ENCODE measurements at places on chromosomes 1 and 21.
A peak's percentile ranks its signal among the peaks of the same experiment; 100 is the strongest.

DNA sequence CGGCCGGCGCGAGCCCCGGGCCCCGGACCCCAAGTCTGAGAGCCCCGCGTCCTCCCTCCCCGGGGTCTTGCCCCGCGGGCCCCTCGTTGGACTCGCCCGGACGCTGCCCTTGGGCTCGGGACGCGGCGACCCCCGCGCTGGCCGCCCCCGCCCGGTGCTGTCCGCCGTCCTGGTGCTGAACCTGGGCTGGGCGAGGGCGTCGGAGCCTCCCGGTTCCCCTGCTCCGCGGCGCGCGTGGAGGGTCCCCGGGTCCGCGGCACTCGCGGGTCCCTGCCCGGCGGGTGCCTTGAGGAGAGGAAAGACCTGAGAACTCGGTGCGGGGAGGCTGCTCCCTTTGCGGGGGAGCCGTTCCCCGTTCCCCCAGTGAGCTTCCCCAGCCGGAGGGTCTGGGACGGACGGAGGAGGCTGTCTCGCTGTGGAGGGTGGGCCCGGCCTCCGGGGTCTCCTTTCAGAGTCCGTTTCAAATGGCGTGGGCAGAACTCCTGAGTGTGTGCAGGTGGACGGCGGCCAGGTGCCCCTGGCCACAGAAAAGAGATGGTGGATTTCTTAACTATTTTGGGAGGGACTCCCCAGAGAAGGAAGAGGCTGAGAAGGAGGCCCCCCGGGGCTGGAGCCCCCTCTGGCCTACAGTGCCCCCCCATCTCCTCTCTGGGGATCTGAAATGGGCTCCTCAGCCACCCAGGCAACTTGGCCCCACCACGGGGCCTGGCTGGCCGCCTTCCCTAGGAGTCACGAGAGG lies 595 bp downstream of the GABRD start:
- DNase-seq, result no peak

GRCh38 chr1:15820478-15820877 lies 13.0 kb upstream of the UQCRHL start:
- no peak for DNase-seq

DNA sequence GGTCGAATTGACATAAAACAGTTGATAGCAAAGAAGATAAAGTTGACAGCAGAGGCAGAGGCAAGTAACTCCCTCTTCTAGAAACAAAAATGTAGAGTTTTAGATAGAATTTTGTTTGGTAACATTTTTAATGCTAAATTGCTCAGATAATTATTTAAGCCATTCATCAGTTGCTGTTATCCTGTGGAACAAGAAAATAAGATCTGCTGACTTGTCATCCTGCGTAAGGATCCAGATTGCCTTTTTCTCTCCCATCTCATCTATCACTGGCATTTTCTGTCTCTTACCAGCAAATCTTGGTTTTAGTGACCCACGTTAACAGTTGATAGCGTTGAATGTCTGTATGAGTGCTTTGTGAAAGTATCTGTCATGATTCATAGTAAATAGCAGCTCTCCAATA lies 29.8 kb downstream of the SOAT1 start:
- no peak for DNase-seq

DNA sequence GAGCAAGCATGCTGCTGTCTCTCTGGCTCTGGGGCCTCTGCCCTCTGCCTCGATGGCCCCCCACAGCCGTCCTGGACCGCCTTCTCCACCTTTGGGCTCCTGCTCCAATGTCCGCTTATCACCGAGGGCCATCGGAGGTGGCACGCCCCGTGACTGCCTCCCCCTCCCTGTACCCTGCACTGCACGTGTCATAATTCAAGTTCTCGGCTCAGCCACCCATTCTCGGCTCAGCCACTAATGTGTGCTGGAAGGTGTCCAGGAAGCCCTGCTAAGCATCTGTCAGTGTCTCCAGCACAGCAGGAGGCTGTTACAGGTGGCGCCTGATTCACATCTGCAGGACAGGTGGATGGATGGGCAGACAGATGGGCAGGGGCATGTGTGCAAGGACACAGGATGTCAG lies 45.5 kb downstream of the TP73 start:
- DNase-seq, result no peak

DNA sequence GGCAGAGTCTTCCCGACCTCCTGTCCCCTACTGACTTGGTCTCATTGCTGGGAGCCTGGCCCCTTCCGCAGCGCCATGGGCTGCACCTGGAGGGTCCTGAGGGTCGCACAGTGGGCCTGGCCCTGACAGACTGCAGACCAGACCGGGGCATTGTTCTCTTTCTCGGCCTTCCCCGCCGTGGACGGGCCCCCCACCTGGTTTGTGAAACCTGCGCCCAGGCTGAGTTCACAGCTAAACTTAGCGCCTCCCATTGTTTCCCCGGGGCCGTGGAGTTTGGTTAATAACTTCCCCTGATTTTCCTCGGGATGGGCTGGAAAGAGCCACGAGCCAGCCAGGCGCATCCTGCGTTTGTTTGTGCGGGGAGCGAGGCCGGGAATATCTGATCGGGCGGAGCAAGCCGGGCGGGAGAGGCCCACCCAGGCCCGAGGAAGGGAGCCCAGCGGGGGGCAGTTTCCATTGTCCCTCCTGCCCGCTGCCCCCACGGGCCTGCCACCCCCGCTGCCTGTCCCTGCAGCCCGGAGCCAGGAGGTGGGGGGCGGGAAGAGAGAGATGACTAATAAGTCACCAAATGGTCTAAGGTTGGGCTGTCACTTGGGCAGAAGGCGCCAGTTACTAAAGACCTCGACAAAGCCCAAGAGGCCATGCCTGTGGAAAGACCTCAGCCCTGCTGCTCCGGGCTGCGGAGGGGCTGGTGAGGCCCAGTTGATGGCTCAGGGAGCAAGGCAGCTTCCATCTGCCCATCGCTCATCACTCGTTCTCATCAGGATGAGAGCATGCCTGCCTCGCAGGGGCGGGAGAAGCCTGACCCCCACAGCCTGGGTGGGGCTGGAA lies 39.0 kb upstream of the ARHGEF16 start:
- DNase-seq, result no peak

DNA sequence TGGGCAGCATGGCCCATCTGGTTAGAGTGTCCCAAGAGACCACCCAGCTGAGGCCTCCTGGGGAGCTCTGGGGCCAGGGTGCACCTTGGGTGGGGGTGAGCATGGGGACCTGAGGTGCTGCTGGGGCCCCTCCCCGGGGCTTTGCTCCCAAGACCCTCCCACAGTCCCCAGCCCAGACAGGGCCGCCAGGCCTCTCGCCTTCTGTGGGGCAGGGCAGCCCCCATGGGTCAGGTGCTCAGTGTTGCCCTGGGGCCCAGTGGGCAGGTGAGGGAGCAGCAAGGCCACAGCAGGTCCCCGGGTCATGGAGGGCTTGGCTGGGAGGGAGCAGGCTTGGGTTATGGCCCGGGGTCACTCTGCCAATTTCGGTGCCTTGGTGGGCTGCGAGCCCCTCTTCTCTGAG lies 24.5 kb upstream of the PEX10 start:
- DNase-seq, result no peak

DNA sequence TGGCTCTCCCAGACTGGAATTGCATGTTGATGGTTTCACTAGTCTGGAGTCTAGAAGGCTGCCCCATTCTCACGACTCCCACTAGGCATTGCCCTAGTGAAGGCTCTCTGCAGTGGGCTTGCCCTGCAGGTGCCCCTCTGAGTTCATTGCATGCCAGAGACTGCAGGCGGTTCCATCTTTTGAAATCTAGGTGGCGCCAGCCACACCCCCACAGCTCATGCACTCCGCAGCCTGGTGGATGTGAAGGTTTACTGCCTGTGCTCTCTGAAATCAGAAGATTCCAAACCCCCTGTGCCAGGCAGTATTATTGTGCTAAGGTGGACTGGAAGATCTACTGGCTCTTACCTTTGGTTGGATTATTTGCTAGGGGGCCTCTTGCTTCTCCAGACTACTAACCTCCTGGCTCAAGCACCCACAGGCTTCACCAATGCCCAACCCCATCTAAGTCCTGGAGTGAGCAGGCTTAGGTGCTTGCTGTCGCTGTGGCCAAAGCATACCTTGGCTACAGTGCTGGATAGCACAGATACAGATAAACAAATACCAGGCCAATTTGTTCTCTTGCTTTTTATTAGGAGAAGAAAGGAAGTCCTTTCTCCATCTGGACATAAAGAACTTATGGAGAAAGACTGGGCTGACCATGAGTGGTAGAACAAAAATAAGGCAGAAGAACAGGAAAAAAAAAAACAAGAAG lies 83.5 kb upstream of the SIM2 start:
- DNase-seq, result no peak

DNA sequence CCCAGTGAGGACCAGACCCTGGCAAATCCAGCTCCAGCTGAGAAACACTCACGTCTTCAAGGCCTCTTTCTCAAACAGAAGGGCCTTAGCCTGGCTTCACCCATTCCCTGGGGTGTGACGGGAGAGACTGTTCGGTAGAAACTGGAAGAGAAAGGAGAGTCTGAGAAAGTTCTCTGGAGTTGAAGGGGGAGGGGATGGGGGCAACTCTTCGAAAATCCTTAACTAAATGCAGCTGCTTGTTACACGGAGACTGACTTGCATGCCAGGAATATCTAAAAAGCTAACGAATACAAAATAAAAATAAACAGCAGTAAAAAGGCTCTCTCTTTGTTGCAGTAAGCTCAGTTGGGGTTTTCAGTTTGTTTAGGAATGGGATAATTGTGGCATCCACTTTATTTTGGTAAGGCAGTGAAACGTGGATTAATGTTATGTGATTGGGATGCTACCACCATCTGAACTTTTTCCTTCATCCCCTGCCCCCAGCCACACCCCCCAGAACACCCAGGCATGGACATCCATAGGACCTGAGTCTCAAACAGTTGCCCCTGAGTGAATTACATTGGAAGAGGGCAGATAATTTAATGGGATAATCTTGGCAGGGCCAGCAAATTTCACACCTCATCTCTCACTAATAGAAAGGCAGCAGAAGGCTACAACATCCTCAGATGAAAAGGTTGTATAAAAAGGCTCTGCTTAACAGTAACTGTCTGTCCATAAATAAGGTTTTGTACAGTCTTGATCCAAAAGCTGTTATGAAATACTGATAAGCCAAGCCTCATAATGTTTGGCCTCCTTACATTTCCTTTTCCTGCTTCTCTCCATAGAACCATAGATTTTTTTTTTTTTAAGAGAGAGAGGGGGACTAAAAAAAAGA lies 5.8 kb downstream of the ROR1 start:
- DNase-seq, result no peak

DNA sequence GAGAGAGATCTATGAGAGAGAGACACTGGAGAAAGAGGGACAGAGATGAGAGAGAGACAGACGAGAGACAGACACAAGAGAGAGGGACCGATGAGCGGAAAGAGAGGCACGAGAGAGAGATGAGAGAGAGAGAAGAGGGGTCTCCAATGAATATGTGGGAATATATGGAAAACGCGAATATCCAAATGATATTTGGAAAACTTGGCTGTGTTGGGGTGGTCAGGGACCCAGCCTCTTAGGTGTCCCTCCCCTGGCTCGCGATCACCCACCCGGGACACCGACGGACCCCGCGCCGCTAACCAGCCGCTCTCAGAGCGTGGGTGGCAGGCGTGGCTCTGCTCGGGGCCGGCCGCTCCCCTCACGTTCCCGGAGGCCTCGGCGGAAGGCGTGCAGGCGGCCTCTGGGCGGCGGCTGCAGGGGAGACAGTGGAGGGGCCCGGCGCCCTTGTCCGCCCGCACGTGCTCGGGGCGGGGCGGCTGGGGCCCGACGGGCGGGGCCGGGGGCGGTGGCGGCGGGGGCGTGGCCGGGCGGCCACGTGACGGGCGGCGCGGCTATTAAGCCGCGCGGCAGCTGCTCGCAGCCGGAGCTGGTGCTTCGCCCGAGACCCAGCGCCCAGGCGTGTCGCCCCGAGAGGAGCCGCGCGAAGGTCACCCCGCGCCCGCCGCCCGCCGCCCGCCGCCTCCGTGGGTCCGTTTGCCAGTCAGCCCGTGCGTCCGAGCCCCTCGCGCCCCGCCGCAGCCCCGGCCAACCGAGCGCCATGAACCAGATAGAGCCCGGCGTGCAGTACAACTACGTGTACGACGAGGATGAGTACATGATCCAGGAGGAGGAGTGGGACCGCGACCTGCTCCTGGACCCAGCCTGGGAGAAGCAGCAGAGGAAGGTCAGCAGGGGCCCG lies at the start of gene ACTN2:
Gene ACTN2, plus strand, starts transcription at position 583 of the 898 bp plus-strand sequence. Its CDS starts 175 bp downstream, at position 758.
- peak; percentile 54 for DNase-seq

DNA sequence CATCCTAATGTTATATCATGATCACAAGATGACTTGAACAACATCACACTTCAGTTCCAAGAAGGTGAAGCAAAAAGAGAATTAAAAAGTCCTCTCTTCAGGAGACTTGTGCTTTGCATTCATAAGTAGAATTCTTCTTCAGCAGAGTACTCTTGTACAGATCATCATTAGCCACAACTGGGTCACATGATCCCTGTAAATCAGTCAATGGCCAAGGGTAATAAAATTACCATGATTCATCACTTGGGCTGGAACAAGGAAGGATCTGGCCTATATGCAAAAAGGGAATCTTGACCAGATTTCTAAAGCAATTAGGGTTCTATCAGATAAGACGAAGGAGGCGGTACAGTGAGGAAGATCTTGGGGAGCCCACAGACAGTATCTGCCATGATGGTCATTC lies 458.0 kb upstream of the DEPDC1 start:
- DNase-seq, result no peak

GRCh38 chr1:14332158-14332557 lies 266.3 kb upstream of the KAZN start:
- DNase-seq, result no peak

GRCh38 chr1:244074559-244075171 lies 23.6 kb downstream of the ZBTB18 start:
- DNase-seq, result peak; percentile 27

DNA sequence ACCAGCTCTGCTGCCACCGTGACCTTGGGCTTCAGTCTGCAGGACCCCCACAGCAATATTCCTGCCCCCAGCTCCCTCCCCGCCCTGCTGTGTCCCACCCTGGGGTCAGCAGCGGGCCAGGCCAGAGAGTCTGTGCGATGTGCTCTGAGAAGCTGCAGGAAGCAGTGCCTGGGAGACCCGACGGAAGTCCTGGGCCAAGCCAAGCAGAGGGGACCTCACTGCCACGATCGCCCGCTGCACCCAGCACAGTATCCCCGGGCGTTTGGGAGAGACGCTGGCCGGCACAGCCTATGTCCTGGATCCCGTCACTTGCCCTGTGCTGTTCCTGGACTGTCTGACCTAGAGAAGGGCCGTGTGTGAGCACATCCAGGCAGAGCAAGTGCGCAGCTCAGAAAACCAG lies 106.6 kb upstream of the TTC34 start:
- no peak for DNase-seq

GRCh38 chr1:159705904-159706256 lies 8.5 kb downstream of the CRP start:
- DNase-seq, result no peak

Measured in stimulated activated CD8-positive, alpha-beta memory T cell treated with anti-CD3 and anti-CD28 coated beads, Interleukin-15, amount 100 ng/mL, for 48 hours (primary cell).